ENCODE measurements at places on chromosomes 7 and 10. TPM values are rescaled to one million over a fixed set of nuclear protein-coding genes. Genes with fewer than 3 reads are reported as not detected.

PLPP4 gene
- total RNA-seq, result 2.0 TPM

DNA sequence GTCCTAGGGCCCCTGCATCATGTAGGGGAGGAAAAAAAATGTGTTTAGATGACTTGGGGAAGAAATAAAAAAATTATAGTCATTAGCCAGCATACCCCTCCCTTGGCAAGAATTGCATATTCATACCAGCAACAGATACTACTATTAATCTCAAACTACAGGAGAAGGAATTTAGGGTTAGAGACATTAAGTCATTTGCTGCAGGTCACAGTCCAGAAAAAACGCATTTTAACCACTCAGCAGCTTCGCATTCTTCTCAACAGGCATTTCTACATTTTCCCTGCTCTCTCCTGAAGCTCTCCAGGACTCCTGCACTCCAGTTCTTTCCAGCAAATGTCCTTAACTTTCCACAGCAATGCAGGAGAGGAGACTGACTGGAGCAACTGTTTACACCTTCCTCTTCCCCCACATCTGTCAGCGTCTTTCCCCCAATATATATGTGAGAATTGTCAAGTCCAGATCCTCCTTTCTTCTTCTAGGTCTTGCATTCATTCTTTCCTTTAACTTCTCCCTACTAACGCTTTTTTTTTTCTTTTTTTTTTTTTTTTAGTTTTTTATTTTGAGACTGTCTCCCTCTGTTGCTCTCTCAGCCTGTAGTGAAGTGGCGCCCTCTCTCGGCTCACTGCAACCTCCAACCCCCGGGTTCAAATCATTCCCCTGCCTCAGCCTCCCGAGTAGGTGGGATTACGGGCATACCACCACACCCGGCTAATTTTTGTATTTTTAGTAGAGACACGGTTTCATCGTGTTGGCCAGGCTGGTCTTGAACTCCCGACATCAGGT is 35.6 kb downstream of the PRPS1L1 start:
- no peak for DNase-seq
- H3K27ac ChIP-seq, result no peak overlapping the region
- peaks cover 3% of the 10 kb centered on the region for H3K27me3 ChIP-seq
- H3K4me1 ChIP-seq, result peaks cover 1% of the 10 kb centered on the region

DNA sequence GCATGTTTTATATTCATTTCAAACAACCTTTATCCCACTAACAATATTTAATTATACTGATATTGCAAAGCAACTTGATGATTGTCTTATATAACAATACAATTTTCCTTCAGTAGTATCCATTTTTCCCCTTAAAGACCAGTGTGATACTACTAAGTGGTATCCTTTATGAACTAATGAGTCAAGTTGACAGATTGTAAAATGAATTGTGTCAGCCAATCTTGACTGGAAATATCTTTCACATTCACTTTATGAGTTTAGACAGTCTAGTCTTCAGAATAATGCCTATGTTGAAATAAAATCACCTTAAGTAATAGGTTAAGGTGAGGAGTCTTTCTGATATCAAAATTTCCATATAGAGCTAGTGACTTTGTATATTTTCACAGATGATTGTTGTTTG is 950.0 kb upstream of the CELF2 start:
- no peak for DNase-seq
- no peaks in the 10 kb centered on the region for H3K36me3 ChIP-seq
- H3K27ac ChIP-seq, result no peak overlapping the region
- no peaks in the 10 kb centered on the region for H3K27me3 ChIP-seq
- no peak overlapping the region for H3K4me3 ChIP-seq

DNA sequence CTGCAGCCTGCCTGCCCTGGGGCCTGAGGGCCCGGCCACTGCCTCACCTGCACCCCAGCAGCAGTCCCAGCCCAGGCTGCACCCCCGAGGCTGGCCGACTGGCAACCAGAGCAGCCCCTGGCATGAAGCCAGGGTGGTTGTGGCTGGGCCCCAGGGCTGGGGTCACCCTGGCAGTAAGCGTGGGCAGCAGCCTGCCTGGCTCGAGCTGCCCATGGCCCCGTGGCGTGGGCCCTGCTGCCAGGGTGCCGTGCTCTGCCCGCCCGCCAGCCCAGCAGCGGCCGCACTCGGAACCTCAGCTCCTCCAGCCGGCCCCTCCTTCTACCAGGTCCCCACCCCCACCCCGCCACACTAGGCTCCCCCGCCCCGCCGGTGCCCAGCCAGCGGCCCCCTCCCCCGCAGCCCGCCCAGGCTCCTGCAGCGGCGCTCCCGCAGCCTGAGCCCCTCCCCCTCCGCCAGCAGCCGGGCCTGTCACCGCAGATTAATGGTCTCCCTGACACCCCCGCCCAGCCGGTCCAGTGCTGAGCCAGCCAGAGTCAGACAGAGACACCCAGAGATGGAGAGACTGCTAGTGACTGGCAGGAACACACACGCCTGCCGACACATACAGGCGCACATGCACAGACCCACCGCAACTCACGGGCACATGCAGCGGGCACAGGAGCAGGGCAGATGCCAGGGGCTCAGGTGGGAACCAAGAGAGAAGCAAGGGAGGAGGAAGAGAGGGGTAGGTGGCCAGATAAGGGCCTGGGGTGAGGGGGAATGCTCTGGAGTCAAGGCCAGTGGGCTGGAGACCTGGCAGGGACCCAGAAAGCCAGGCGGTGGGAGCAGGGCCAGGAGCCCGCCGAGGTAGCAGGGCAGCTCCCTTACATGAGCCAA is 22.4 kb downstream of the KCNH2 start:
- H3K27me3 ChIP-seq, result no peaks in the 10 kb centered on the region
- no peak overlapping the region for H3K27ac ChIP-seq
- DNase-seq, result no peak
- H3K36me3 ChIP-seq, result no peaks in the 10 kb centered on the region
- H3K4me3 ChIP-seq, result no peak overlapping the region

DNA sequence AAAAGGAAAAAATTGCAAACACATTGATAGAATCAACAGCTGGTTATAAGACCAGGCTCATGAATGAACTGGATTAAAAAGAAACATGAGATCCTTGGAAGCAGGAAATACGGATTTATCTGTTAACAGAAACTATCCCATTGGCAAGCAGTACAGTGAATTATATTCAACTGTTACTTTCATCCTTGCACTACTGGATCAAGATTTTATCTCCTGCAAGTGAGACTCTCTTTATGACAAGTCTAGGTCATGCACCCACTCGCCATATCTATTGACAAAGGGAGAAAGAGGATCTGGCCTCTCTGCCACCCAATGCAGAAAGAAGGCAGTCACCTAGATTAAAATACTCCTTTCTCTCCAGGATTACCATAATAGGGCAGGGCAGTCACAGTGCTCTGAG is 41.4 kb downstream of the CSTF2T start:
- no peaks in the 10 kb centered on the region for H3K36me3 ChIP-seq
- H3K27ac ChIP-seq, result no peak overlapping the region
- H3K4me3 ChIP-seq, result no peak overlapping the region
- peaks cover 8% of the 10 kb centered on the region for H3K4me1 ChIP-seq
